ENCODE measurements at places on chromosomes 5 and 9.

DNA sequence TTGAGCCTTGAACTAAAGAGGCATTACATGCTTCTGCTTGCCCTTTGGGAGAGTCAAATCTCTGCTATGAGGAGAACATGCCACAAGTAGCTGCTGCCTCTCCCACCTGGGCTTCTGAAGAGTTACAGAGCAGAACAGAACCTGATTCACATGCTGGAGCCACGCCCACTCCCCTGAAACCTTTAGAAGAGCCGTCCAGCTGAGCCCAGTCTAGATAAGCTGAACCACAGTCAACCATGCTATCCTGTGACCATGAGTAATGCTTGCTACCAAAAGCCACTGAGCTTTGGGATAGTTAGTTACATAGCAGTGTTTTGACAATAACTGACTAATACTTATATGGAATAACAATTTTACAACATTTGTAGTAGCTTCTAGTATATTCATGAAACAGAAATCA lies 111.0 kb upstream of the VCAN start:
- no peak for DNase-seq

GRCh38 chr9:35277171-35277520 lies 115.3 kb downstream of the UNC13B start:
- DNase-seq, result no peak

- DNase-seq, result no peak
Observed at GRCh38 chr5:111295649-111296048, 71.5 kb downstream of the CAMK4 start.

- DNase-seq, result no peak
Observed at GRCh38 chr9:2872250-2872930, 28.5 kb upstream of the PUM3 start.

DNA sequence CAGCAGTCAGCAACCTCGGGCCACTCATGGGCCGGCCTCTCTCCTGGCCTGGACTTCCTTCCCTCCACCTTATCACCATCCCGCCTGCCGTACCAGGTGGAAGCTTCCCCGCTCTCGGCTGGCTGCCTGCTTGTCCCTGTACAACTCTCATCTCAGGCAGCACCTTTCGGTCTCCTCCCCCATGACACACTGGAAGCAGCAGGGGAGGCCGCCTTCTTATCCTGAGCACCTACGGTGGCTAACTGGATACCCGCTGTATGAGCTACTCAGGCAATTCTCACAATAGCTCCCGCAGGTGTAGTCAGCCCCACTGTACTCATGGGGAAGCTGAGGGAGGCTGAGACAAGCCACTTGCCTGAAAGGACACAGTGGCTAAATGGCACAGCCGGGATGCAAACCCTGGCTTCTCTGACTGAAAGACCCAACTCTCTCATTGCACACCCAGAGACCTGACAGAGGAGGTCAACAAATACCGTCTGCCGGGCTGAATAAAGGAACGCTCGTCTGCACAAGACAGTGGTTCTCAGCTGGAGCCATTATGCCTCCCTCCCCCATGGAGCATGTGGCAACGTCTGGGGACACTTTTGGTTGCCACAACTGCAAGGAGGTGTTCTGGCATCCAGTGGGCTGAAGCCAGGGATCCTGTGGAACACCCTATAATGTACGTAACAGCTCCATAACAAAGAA lies 9.6 kb downstream of the STK10 start:
- no peak for DNase-seq

GRCh38 chr9:112665347-112665746 lies 52.6 kb downstream of the INIP start:
- DNase-seq, result no peak

DNA sequence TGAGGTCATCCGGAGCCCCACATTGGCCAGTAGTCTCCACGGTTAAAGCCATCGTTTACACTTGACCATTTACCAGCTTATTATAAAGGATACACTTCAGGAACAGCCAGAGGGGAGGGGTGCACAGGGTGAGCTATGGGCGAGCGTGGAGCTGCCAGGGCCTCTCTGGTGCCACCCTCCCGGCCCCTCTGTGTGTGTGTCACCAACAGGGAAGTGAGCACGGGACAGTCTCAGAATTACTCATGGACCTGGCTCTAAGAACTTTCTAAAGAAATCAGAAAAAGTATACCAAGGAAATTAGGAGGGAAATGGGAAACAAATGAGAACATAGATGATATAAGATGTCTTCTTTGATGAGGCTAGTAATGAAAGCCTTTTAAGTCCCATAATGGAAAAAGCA lies 13.5 kb downstream of the WDR5 start:
- no peak for DNase-seq

- peak; percentile 27 for DNase-seq
Observed at GRCh38 chr5:143066556-143067281, 296.5 kb downstream of the ARHGAP26 start.

DNA sequence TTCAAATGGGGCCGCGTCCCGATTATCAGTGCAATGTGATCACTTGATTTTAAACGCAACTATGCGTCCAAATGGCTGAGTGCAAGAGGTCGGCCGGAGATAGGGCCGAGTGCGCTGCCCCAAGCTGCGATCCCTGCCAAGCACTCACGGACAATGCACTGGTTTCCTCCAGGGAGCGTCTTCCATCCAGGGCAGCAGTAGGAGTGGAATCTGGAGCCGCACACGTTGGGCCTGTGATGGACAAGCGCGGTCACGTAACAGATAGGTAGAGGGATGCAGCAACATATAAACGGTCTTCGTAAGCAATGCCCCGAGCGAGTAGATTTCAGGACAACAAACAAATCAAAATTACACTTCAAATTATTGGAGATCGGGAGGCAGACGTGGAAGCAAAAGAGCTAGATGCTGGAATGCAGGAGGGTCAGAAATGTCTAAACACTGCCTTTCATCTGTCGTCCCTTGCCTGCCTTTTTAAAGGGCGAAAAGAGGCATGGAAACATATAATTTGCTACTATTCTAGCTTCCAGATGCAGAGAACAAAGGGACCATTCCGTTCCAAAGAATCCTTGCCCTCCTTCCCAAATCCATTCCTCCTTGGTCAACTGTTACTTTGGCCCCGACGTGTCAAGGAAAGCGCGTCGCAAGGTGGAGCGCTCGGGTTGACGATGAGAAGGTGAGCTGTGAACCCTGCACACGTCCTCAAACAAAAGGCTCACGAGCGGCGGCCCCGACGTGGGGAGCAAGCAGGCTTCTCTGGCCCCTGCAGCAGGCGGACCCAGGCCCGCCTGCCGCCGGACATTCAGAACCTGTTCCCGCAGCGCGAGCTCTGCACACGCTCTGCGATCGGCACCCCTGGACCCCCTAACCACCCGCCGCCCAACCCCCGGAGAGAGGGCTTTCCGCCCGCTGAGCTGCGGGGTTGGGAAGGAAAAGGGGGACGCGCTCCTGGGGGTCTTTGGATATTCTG lies 1.5 kb downstream of the FBN2 start:
- no peak for DNase-seq

- DNase-seq, result peak; percentile 81
Observed at GRCh38 chr5:131209506-131210150, 38.9 kb downstream of the LYRM7 start.

DNA sequence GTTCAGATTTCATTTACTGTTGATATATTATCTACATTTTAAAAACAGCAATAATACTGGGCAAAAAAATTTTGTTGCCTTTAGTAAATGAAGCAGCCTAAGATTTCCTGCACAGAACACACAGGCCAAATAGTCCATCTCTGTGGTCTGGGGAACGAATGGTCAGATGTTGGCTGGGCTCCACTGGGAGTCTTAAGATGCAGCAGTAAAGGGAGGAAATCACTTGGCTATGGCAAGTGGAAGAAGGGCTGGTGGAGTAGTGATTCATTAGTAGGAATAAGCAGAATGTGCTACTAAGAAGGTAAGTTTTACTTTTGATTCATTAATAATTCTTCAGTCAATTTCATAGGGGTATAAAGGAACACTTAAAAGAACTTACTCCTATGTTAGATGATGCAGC lies 91.1 kb upstream of the ARRDC3 start:
- DNase-seq, result no peak

DNA sequence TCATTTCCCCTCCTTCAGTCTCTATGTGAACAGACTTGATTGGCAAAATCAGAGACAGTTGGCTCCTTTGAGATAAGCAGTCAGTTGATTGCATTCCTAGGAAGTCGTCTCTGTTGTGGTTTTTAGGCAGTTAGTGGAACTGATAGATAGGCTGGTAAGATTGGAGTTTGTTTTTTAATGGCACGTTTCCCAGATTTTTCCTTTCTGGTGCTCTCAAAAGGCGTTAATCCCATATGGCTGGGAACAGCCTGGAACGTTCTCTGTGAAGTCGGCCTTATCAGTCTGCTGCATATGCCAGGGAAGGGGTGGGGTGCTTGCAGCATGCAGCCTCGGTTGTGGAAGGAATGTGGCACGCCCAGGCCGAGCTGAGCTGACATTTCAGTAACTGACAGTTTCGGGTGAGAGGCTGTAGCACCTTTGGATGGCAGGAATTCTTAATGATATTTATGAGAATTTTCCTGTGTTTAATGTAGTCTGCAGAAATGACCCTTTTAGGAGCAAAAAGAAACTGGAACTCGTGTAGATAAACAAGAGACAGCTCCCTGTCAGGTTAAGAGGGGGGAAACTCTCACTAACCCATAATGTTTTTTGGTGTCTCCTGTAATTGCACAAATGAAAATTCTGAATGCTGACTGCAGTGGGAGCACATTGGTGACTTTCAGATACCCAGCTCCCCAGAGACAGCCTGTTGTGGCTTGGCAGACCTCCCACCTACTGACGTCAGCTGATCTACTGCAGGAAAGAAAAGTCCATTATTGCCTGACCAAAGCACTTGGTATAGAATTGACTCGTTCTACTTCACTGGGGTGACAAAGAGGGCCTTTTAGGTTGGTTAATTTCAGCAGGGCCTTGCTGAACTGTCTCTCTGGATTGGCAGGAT lies 6.3 kb downstream of the SPTAN1 start:
- DNase-seq, result no peak

DNA sequence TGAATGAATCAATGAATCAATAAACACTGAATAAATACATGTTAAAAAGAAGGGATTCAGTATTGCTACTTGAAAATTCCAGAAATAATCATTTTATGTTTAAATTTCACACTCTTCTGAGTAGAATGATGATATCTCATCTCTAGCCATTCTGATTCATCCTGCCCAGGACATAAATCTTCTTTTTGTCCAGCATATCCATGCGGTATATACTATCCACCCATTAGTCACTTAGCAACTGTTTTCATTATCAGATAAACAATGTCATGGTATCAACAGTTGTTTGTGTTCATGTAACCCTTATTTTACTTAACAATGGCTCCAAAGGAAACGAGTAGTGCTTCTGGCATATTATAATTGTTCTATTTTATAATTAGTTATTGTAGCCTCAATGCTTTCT lies 432.4 kb upstream of the SMC2 start:
- no peak for DNase-seq

DNA sequence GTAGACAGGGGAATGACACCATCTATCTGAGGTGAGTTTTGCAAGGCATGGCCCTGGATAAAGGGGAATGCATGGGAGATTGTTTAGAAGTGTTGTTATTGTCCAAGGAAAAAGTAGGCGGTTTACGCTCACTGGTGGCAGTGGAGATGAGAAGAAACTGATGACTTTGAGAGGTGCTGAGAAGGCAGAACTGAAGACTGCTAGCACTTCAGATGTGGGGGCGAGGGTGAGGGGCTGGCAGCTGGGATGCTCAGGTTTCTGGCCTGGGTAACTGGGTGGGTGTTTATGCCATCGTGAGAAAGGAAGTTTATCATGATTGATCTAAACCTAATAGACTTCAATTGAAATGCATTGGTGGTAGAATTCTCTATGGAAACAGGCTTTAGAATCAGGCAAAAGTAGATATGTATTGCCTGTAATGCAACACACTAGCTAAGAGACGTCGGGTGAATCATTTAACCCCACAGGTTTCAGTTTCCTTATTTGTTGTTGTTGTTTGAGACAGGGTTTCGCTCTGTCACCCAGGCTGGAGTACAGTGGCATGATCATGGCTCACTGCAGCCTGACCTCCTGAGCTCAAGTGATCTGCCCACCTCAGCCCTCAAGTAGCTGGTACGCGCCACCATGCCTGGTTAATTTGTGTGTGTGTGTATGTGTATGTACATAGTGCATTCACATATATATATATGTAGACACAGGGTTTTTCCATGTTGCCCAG lies 123.5 kb downstream of the SLC24A2 start:
- peak; percentile 74 for DNase-seq

- peak; percentile 19 for DNase-seq
Observed at GRCh38 chr9:129111528-129112151, 425 bp downstream of the PTPA start.

DNA sequence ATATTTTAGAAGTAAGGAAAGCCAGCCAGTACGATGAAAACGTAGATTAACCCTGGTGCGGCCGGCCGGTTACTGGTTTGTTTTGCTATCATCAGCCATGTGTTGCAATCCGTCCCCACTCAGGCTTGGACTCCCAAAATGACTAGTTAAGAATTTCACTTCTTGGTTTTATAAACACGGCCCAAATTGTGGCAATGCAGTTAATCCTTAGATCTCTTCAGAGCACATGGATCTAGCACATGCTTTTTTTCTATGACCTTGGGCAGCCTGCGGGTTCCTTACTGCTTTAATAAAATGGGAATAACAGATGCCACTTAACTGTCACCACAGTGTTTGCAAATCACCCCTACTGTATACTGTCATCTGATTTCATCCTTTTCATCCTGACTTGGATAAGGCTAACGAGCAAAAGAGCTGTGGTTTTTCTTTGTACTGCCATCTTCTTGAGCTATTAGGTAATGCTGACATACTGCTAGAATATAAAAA lies 1.5 kb downstream of the NDFIP1 start:
- no peak for DNase-seq

- DNase-seq, result no peak
Observed at GRCh38 chr9:129949821-129950220, 93.2 kb downstream of the FNBP1 start.

- no peak for DNase-seq
Observed at GRCh38 chr5:162529886-162530285, 462.3 kb downstream of the GABRG2 start.

- DNase-seq, result no peak
Observed at GRCh38 chr9:105425816-105426433, 21.9 kb upstream of the FSD1L start.
